ENCODE measurements at places on chromosomes 5 and 9. TPM values are rescaled to one million over a fixed set of nuclear protein-coding genes. Genes with fewer than 3 reads are reported as not detected.

DNA sequence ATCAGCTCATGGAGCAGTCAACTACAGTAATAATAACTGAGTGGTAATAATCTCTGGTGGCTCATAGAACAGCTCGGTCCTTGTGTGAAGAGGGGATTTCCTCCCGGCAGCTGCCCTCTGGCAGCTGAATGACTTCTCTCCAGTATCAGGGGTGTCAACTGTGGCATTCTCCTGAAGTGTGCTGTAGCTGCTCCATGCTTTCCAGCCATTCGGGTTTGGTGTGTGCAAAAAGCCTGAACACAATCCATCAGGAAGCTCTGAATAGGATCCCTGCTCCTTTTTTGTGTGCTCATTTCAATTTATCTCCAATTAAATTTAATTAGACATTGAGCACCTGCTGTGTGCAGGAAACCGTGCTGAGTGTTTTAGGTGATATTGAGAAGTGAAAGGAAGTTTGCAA lies 59.8 kb upstream of the BARX1 start:
- no peak for DNase-seq

KLF9 gene
- 29.5 TPM for total RNA-seq

DNA sequence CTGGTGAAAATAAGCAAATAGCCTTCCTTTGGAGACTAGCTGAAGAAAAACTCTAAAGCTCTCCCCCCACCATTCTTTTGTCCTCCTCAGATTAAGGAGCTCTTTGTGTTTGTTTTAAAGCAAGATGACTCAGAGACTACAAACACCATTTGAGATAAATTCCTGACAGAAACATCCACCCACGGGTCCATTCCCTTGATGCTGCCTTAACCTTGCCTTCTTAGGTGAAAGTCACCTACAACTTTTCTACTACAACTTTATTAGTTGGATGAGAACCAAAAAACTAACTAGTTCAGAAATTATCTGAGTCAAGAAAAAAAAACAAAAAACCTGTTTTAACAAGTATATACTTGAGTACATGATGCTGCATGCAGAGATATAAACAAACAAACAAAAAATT lies 831.1 kb downstream of the NR2F1-AS1 start:
- no peak for DNase-seq

C9orf72 gene
- total RNA-seq: 12.9 TPM

DNA sequence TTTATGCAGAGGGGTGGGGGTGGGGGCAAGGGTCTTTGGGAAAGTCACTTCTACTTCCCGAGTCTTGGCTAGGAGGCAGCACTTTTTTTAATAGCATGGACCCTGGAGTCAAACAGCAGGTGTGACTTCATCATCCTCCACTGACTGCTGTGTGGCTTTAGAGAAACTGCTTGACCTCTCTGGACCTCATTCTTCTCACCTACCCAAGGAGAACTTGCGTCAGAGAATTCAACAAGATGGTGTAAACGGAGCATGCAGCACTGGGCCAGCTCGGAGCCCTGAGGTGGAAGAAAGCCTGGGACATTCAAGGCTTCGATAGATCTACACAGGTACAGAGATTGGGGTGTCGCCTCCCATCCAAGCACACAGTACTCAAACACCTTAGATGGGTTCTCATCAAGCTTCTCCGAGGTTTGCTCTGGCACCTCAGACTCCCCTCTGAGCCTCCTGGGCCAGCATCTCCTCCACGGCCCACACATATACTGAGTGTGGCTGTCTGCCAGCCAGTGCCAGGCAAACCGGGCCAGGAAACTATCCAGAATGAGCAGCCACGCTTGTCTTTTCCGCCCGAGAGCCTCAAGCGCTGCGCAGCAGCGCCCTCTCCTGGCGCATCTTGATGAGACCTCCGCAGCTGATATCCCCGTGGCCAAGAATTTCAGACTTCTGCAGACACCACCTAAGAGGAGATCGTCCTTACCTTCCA lies 4.6 kb upstream of the SLC25A48 start:
- DNase-seq: peak; percentile 81

EXOSC3 gene
- 18.9 TPM for total RNA-seq

DEPDC1B gene
- total RNA-seq: not detected

DNA sequence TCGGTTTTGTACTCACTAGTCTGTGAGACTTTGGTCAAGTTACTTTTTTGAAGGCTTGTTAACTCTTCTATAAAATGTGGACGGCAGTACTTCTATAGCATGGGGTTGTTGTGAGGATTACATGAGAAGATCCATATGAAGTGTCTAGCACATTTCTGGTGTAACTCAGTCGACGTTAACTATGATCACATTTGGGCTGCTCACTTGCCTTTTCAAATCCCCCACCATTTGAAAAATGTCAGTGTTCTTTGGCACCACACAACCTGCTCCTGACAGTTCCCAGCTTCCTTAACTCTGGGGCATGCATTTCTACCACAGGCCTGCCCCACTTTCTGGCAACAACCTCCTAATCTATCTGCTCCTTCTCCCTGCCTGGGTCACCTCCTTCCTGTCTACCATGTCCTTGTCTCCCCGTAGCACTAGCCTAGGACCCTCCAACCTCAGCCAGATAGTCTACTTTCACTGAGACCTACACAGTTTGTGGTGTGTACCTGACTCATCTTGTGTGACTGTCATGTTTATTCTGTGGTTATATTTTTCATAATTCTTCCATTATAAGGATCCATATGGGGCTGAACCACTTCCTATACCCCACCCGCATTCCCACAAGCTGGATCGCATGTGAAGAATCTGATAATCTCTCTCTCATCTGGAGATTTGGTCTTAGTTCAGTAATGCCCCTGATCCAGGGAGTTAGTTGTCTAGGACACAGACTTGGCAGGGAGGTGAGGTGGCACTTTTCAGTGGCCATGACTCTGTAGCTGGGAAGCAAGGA lies 30.2 kb upstream of the BASP1 start:
- no peak for DNase-seq

- DNase-seq: no peak
These were observed 27.6 kb downstream of the KIF4B start for GRCh38 chr5:155040984-155041653.

DNA sequence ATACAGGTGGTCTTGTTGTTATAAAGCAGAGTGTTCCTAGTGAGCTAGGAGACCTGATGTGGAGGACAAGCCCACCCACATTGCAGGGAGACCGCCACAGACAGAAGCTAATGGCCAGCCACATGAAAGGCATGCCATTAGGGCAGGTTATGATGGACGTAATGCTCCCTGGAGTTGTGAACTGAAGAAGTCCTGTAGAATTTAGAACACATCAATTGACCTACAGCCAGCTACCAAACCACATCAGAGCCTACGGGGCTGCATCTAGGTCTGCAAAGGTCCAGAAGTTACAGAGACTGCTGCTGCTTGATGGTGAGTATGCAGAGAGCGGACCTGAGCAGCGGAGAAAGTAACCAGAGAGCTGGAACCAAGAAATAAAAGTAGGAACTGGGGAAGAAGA lies 116.6 kb downstream of the LPAR1 start:
- no peak for DNase-seq

GRCh38 chr5:149466457-149466972 lies 84.7 kb downstream of the CSNK1A1 start:
- peak; percentile 72 for DNase-seq

B4GALT1 gene
- 22.6 TPM for total RNA-seq

SLC36A2 gene
- 37.4 TPM for total RNA-seq

BARHL1 gene
- total RNA-seq: not detected

DNA sequence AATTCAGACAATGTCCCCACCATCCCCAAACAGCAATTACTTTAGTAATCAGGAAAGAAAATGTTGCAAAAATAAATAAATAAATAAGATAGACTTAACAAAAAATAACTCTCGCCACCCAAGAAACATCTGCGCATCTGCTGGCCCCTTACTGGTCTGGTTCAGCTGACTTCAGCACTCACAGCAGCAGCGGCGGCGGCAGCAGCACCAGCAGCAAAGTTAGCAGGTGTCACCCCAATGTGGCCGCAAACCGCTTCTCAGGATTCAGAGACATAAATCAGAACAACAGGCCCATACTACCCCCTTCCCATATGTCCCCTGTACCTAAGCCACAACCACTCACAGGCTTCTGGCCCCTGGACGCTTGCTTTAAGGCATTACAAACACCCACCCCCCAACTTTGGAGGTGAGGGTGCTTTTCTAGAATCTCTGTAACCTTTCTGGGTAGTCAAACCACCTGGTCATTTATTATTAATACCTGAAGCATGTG lies 593.0 kb downstream of the BNC2 start:
- no peak for DNase-seq

- no peak for DNase-seq
These were observed 39.7 kb downstream of the EXD3 start for GRCh38 chr9:137383081-137383783.

WHRN gene
- total RNA-seq: 0.28 TPM

- no peak for DNase-seq
These were observed 15.3 kb upstream of the KLF4 start for GRCh38 chr9:107504585-107505455.

IFNK gene
- total RNA-seq: not detected

DNA sequence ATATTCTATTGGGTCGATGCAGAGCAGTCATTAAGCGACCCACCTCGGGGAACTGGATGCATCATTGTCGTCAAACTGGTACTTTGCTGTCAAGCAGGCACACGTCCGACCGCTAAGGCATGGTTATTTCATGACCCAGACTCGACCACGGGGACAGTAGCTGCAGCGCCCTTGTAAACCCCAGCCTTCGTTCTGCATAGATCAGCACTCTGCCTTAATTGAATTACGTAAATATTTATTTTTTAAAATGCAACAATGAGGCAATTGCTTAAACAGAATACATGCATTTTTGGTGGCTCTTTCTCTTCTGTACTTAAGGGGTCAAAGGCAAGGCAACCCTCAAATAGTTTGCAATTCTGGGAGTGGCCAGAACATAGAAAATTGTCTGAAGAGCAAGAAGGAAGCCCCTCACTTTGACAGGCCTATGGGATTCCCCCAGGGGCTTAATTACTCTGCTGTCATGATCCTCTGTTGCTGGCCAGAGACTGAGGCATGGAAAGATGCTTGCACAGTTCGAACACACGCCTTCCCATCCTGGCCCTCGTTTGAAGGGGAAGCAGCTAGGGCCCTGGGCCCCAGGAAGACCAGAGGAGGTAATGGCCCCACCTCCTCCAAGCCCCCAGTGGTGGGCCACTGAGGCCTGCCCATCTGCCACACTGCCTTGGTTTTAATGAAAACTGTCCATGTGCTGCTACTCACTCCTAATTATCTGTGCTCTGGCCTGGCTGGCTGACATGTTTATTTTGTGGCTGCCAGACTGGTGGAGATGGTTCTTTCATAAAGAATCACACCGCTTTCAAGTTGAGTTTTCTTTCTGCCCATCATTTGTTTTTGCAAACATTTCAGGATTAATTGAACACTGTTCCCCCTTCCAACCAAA lies 169.7 kb upstream of the MAST4 start:
- DNase-seq: no peak

DNA sequence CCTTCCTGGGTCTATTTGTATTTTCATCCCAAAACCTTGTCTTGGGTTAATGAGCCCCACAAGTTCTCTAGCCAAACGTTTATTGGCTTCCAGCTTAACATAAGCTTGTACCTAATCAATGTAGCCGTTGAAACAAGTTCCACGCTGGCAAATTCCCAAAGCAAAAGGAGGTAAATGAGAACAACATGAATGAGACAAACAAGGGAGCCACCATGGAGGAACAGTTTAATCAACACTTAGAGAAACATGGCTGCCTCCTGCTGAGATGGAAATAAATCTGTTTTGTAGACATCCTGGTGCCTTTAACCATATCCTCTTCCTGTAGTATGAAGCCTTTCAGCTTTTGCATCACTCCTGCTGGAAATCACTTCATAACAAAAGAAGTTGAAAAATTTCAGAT lies 166.6 kb upstream of the NFIB start:
- DNase-seq: no peak
